ENCODE measurements at places on chromosomes 5 and 9. TPM values are rescaled to one million over a fixed set of nuclear protein-coding genes. Genes with fewer than 3 reads are reported as not detected.

GRCh38 chr5:932151-932627, 39.5 kb downstream of the TRIP13 start:
- H3K27me3 ChIP-seq: no peaks in the 10 kb centered on the region
- no peak overlapping the region for H3K4me3 ChIP-seq
- no peaks in the 10 kb centered on the region for H3K36me3 ChIP-seq
- H3K4me1 ChIP-seq: no peaks in the 10 kb centered on the region
- no peak for DNase-seq
- H3K27ac ChIP-seq: no peak overlapping the region

- no peaks in the 10 kb centered on the region for H3K4me1 ChIP-seq
- no peak overlapping the region for H3K4me3 ChIP-seq
- H3K27me3 ChIP-seq: no peaks in the 10 kb centered on the region
- no peak overlapping the region for H3K27ac ChIP-seq
- no peak for DNase-seq
Measured at GRCh38 chr9:99399474-99399873, 177.4 kb downstream of the SEC61B start.

- no peak overlapping the region for H3K4me3 ChIP-seq
- DNase-seq: no peak
- no peaks in the 10 kb centered on the region for H3K36me3 ChIP-seq
- peaks cover 28% of the 10 kb centered on the region for H3K27me3 ChIP-seq
- no peak overlapping the region for H3K27ac ChIP-seq
Measured at GRCh38 chr5:140011297-140011802, 31.7 kb downstream of the NRG2 start.

GRCh38 chr5:76365561-76365960, 37.5 kb upstream of the IQGAP2 start:
- H3K27ac ChIP-seq: no peak overlapping the region
- DNase-seq: no peak
- no peaks in the 10 kb centered on the region for H3K4me1 ChIP-seq

- no peak for DNase-seq
- H3K27ac ChIP-seq: no peak overlapping the region
- H3K27me3 ChIP-seq: no peaks in the 10 kb centered on the region
- H3K4me3 ChIP-seq: no peak overlapping the region
- H3K4me1 ChIP-seq: peaks cover 6% of the 10 kb centered on the region
- no peaks in the 10 kb centered on the region for H3K36me3 ChIP-seq
Measured at GRCh38 chr9:19456426-19456825, 47.6 kb downstream of the ACER2 start.

DNA sequence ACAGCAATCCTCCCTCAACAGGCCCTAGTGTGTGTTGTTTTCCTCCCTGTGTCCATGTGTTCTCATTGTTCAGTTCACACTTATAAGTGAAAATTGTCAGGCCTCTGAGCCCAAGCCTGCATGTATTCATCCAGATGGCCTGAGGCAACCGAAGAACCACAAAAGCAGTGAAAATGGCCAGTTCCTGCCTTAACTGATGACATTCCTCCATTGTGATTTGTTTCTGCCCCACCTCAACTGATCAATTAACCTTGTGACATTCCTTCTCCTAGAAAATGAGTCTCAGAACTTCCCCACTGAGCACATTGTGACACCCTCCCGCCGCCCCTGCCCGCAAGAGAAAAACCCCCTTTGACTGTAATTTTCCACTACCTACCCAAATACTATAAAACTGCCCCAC, 17.4 kb upstream of the TRPC7 start:
- peaks cover 10% of the 10 kb centered on the region for H3K27me3 ChIP-seq
- DNase-seq: no peak
- H3K4me3 ChIP-seq: no peak overlapping the region
- H3K27ac ChIP-seq: no peak overlapping the region

GRCh38 chr9:99823681-99824377, 2.1 kb downstream of the NR4A3 start:
- H3K27me3 ChIP-seq: peaks cover 34% of the 10 kb centered on the region
- H3K4me3 ChIP-seq: peak overlapping the region; percentile 59
- H3K36me3 ChIP-seq: no peaks in the 10 kb centered on the region
- DNase-seq: peak; percentile 8

- no peak overlapping the region for H3K27ac ChIP-seq
- no peaks in the 10 kb centered on the region for H3K36me3 ChIP-seq
- no peaks in the 10 kb centered on the region for H3K27me3 ChIP-seq
- no peak for DNase-seq
Measured at GRCh38 chr9:99561961-99562565, 259.6 kb upstream of the NR4A3 start.

GRCh38 chr5:75320371-75320770, 16.6 kb upstream of the HMGCR start:
- no peak overlapping the region for H3K27ac ChIP-seq
- DNase-seq: no peak
- H3K4me1 ChIP-seq: no peaks in the 10 kb centered on the region
- no peaks in the 10 kb centered on the region for H3K36me3 ChIP-seq
- H3K27me3 ChIP-seq: peaks cover 7% of the 10 kb centered on the region
- no peak overlapping the region for H3K4me3 ChIP-seq

- H3K36me3 ChIP-seq: no peaks in the 10 kb centered on the region
- no peak for DNase-seq
- peaks cover 2% of the 10 kb centered on the region for H3K4me1 ChIP-seq
- H3K4me3 ChIP-seq: no peak overlapping the region
- H3K27me3 ChIP-seq: peaks cover 2% of the 10 kb centered on the region
Measured at GRCh38 chr9:131854334-131854733, 114.5 kb upstream of the RAPGEF1 start.

- no peaks in the 10 kb centered on the region for H3K27me3 ChIP-seq
- peak; percentile 39 for DNase-seq
- H3K4me1 ChIP-seq: peaks cover 34% of the 10 kb centered on the region
- peak overlapping the region; percentile 75 for H3K27ac ChIP-seq
- H3K36me3 ChIP-seq: no peaks in the 10 kb centered on the region
- H3K4me3 ChIP-seq: peak overlapping the region; percentile 23
Measured at GRCh38 chr5:146732962-146733361, 145.6 kb downstream of the PPP2R2B start.

GRCh38 chr5:52840277-52841050, 52.7 kb downstream of the ITGA1 start:
- H3K27ac ChIP-seq: no peak overlapping the region
- peak; percentile 89 for DNase-seq
- H3K4me1 ChIP-seq: peaks cover 26% of the 10 kb centered on the region

- no peak overlapping the region for H3K27ac ChIP-seq
- H3K4me1 ChIP-seq: peaks cover 13% of the 10 kb centered on the region
- peak overlapping the region; percentile 72 for H3K4me3 ChIP-seq
- DNase-seq: no peak
- H3K36me3 ChIP-seq: peaks cover 15% of the 10 kb centered on the region
Measured at GRCh38 chr5:176366232-176366894, 1.1 kb downstream of the ARL10 start.

DNA sequence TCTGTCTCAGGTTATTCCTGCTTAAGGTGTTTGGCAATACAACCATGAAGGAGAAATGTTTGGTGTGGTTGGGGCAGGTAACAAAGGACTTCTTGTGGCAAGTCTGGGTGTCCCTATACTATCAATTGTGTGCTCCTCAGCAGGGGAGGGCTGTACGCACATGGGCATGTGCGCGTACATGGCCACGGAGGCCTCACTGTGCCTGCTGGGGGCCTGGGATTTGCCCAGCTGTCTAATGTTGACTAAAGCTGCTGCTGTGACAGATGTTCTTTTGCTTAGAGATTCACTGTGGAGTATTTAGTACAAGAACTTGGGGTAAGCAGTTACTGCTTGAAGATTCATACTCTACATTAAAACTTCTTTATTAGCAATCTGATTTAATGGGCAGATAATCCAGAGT, 97.5 kb downstream of the HSPA4 start:
- peaks cover 2% of the 10 kb centered on the region for H3K27me3 ChIP-seq
- no peak overlapping the region for H3K27ac ChIP-seq
- no peaks in the 10 kb centered on the region for H3K36me3 ChIP-seq
- no peaks in the 10 kb centered on the region for H3K4me1 ChIP-seq
- no peak overlapping the region for H3K4me3 ChIP-seq
- no peak for DNase-seq

GAS1 gene
- total RNA-seq: 0.15 TPM

ZNF782 gene
- total RNA-seq: 3.6 TPM

CMYA5 gene
- total RNA-seq: 0.09 TPM

NUTM2F gene
- total RNA-seq: not detected

RASEF gene
- total RNA-seq: 0.05 TPM

CDKN2B gene
- total RNA-seq: 2.3 TPM

All from endothelial cell of umbilical vein (primary cell).